Fibroblast of skin of scalp (primary cell): ENCODE measurements at places on chromosomes 5 and 9.
A peak's percentile ranks its signal among the peaks of the same experiment; 100 is the strongest.

GRCh38 chr9:16974436-16974835 lies 104.0 kb upstream of the BNC2 start:
- no peak for DNase-seq

DNA sequence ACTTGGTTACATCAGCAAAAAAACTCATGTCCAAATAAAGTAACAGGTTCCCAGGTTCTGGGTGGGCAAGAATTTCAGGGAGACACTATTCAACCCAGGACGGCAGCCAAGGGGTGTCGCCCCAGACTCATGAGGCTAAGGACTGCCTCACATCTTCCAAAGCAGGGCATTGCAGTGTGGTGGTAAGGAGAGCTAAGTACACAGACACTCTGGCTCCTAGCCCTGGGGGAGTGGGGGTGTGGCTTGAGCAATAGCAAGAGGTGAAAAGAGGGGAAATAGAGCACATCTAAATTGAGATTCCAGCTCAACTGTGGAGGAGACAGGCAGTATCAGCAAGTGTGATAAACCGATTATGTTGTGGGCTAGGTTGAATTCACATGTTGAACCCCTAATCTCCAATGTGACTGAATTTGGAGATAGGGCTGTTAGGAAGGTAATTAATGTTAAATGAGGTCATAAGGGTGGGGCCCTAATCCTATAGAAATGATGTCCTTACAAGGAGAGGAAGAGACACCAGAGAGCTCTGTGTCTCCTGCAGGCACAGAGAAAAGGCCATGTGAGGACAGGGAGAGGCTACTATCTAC lies 49.9 kb upstream of the MARCHF11 start:
- DNase-seq = no peak

DNA sequence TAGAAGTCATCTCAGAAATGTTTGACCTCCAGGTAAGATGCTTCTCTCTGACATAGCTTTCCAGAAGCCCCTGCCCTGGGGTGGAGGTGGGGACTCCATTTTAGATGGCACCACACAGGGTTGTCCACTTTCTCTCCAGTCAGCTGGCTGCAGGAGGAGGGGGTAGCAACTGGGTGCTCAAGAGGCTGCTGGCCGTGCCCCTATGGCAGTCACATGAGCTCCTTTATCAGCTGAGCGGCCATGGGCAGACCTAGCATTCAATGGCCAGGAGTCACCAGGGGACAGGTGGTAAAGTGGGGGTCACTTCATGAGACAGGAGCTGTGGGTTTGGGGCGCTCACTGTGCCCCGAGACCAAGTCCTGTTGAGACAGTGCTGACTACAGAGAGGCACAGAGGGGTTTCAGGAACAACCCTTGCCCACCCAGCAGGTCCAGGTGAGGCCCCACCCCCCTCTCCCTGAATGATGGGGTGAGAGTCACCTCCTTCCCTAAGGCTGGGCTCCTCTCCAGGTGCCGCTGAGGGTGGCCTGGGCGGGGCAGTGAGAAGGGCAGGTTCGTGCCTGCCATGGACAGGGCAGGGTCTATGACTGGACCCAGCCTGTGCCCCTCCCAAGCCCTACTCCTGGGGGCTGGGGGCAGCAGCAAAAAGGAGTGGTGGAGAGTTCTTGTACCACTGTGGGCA lies 642 bp downstream of the CSF2 start:
- no peak for DNase-seq

- no peak for DNase-seq
Observed at GRCh38 chr5:10699281-10699874, 61.7 kb downstream of the DAP start.

- no peak for DNase-seq
Observed at GRCh38 chr9:137642892-137643291, 24.1 kb downstream of the EHMT1 start.

- DNase-seq = peak; percentile 42
Observed at GRCh38 chr5:28305891-28306290, 1267.5 kb upstream of the CDH9 start.

DNA sequence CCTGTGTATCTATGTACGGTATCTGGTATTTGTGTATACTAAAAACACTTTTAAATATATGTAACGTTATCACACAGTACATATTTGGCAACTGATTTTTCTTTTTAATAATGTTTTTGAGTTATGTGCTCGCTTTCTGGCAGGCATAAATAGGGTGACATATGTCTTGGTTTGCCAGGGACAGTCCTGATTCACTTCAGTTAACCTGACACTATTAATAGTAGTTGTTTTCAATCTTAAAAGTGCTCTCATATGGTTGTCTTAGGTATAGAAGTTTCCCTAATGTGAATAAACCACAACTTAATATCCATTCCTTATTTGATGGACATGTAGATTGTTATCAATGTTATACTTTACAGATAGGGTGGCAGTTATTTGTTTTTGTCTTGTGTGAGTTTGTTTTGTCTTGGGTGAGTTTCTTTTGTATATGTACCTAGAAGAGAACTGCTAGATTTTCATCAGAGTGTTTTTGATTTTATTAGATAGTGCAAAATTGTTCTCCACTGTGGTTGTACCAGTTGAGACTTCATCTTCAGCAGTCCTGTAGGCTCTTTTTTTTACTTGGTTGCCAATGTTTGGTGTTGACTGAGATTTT lies 7.9 kb downstream of the G3BP1 start:
- no peak for DNase-seq
